ENCODE measurements at places on chromosomes 2 and 18.

DNA sequence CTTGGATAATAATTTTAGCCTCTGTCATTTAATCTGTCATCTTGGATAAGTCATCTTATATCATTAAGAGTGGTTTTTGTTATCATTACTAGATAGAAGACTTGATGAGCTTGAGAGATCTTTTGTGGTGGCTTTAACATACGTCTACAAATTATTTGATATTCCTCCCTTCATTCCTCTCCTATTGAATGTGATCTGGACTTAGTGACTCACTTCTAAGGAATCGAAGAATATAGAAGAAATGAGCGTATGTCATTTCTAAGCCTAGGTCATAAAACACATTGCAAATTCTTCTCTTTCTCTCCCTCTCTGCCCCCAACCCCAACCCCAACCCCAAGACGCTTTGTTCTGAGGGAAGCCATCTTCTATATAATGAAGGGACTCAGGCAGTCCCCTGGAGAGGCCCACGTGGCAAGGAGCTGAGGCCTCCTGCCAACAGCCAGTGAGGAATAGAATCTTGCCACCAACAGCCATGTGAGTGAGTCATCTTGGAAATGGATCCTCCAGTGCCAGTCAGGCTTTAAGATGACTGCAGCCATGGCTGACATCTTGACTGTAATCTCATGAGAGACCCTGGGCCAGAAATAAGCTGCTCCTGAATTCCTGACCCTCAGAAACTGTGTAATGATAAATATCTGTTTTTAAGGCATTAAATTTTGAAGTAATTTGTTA is 221.6 kb upstream of the SP5 start:
- no peak for DNase-seq

DNA sequence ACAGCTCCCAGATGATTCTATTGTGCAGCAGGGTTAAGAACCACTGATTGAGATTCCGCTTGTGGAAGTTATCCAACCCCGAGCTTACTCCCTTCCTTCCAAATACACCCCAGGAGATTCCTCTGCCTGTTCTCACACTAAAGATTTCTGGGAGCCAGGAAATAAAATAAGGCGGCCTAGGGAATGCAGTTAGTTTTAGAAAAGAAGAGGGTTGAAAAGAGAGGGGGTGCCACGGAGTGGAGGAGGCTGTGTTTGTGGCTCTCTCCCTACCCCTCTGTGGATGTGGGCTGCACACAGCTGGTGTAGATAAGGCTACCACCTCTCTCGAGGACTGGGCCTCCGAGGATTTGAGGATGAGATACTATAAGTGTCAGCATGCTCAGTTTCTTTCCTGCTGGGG is 25.1 kb upstream of the SP3 start:
- DNase-seq: no peak

GRCh38 chr2:224242561-224242960 is 159.3 kb downstream of the FAM124B start:
- DNase-seq: no peak

DNA sequence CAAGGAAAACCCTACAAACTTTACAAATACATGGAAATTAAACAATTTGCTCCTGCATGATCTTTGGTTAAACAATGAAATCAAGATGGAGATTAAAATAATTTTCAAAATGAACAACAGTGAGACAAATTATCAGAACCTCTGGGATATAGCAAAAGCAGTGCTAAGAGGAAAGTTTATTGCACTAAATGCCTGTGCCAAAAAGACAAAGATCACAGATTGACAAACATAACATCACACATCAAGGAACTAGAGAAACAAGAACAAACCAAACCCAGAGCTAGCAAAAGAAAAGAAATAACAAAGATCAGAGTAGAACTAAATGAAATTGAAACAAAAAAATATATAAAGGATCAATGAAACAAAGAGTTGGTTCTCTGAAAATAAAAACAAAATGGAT is 95.2 kb upstream of the FBXO11 start:
- DNase-seq: no peak

DNA sequence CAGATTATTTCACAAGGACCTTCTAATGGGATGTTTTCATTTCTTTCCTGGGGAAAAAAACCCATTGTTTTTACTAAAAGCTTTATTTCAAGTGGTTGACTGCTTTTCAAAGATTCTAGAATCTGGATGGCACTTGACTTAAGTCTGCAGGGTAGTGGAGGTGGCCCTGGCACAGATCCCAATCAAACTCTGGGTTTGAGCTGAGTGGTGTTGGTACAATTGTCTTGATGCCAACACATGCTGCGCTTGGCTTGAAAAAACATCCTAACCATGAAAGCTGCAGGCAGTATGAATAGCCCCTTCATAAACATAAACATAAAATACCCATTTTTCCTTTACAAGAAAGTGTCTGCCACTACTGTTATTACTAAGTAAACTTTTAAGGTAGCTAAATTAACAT is 3.6 kb downstream of the PAPOLG start:
- DNase-seq: no peak

GRCh38 chr2:121289271-121289670 is 4.3 kb upstream of the TFCP2L1 start:
- DNase-seq: no peak

GRCh38 chr2:142308744-142309143 is 177.9 kb upstream of the LRP1B start:
- no peak for DNase-seq

- DNase-seq: no peak
Observed at GRCh38 chr18:37769826-37770225, 204.2 kb upstream of the CELF4 start.

GRCh38 chr18:48051945-48052840 is 121.7 kb upstream of the SMAD2 start:
- no peak for DNase-seq

DNA sequence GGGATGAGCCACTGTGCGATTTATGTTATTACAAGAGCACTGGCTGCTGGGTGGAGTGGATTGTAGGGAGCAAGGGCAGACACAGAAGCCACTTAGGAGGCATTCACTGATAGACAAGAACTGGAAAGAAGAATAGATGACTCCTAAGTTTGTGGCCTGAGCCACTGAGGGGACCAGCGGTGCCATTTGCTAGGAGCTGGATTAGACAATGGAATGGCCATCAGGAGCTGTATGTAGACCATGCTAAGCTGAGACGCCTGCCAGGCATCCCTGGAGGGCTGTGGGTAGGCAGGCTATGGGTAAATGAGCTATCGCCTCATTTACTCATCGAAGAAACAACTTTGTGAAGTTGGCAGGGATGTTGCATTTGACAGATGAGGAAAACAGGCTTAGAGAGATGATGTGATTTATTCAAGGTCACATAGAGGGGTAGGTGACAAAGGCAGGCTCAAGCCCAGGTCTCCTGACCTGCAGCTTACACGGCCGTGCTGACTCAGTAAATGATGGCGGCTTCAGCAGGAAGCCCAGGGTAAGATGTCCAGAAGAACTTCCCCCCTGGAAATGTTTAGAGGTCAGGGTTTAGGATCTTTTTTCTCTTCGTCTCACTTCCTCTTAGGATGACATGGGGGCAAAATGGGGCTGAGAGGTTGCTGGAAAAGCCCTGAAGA is 2.8 kb downstream of the MFSD2B start:
- no peak for DNase-seq

GRCh38 chr2:60677356-60677755 is 78.7 kb upstream of the PAPOLG start:
- no peak for DNase-seq

DNA sequence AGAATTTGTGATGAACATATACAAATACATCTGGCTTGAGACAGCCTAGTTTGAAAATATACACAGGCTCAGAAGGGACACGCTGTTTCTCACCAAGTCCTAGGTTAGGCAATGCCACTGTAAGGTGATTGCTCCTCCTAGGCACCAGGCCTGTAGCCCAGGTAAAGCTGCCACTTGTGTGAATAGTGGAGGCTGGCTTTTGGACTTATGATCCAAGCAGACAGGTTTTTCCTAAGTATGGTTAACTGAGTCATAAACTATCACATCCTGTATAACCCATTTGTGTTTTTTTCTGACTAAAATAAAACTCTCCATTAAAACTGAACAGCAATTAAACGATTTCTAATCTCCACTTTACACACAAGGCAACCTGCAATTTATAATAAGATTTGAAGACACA is 81.0 kb downstream of the SEMA4F start:
- DNase-seq: no peak

DNA sequence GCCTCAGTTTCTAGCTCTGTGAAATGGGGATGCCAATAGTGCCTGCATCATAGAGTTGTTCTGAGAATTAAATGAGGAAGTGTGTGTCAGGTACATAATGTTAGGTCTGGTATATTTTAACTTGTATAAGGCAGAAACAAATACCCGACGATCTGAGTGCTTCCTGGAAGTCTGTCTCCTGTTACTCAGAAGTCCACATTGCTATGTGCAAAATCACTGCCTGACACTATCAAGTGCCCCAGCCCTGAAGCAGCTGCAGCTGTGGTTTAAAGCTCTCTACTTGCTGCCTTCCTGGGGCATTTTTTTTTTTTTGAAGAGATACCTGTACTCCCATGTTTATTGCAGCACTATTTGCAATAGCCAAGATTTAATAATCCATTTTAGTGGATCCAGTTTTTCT is 125.3 kb downstream of the SLC4A3 start:
- no peak for DNase-seq

DNA sequence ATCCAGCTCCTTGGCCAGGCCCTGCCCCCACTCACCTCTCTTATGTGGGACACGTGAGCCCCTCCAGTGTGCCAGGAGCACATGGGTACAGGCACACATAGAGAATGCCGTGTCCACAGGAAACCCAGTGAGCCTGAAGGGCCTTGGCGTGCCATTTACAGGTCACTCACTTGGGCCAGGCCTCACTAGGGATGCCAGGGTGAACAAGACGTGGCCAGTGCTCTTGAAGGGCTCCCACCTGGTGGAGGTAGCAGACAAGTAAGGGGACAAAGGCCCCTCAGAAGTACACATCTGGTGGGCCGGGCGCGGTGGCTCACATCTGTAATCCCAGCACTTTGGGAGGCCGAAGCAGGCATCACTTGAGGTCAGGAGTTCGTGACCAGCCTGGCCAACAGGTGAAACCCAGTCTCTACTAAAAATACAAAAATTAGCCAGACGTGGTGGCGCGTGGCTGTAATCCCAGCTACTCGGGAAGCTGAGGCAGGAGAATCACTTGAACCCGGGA is 15.1 kb upstream of the C1QL2 start:
- DNase-seq: no peak

- no peak for DNase-seq
Observed at GRCh38 chr18:26432651-26433424, 115.5 kb downstream of the KCTD1 start.

DNA sequence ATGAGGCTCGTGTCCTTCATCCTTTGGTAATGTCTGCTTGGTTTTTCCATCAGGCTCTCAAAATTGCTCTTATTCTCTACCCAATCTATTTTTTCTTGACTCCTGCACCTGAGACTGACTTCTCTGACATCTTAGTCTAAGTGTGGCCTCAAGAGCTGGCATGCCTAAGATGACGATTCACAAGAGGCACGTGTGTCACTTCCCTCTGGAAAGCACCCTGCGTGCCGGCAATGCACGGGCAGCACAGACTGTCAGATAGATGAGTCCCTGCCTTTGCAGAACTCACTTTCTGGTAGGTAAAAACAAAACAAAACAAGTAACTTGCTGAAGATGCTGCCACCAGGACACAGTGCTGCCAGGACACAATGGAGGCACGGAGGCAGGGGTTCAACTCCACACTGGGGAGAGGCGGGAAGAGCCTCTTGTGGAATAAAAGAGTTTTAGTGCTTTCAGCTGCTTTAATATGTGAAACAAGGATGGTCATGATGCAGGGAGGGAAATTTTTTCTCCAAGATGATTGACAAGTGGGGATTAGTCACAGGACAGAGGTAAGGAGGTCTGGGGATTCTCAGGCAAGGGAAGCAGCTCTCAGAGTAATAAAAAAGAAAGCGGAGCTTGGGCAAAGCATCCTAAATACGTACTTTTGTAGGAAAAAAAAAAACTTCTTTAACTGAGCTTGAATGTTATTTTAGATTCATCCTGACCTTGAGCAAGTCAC is 27.3 kb downstream of the CYB5A start:
- DNase-seq: no peak

- DNase-seq: no peak
Observed at GRCh38 chr2:240960971-240961876, 37.2 kb upstream of the SNED1 start.

GRCh38 chr18:31430072-31430471 is 17.5 kb upstream of the DSG3 start:
- DNase-seq: no peak

DNA sequence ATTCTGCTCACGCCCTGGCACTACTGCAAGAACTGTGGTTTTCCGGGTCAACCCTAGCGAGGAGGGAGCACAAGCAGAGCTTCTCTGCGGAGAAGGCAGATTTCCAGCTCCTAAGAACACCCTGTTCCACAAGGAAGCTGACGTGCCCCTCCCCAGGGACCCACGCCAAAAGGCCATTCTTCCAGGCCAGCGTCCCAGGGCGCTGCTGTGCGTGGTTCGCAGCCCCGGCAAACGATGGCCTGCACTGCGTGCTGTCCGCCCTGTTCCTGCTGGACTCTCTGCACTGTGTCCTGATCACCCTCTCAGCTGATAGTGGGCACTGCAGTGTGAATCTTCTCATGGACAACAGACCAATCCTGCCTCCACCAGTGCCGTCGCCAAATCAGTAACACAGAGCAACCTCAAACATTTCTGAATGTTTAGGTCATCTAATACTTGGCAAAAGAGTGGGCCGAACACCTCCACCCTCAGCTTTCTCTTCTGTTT is 49.1 kb downstream of the ADI1 start:
- DNase-seq: no peak

Measured in activated effector memory CD4-positive, alpha-beta T cell treated with Interleukin-2 at 50 U/mL for 16 hours (primary cell).